ENCODE measurements at places on chromosomes 2 and 18.
A peak's percentile ranks its signal among the peaks of the same experiment; 100 is the strongest.

- DNase-seq: no peak
Observed at GRCh38 chr2:184137955-184138354, 460.4 kb upstream of the ZNF804A start.

DNA sequence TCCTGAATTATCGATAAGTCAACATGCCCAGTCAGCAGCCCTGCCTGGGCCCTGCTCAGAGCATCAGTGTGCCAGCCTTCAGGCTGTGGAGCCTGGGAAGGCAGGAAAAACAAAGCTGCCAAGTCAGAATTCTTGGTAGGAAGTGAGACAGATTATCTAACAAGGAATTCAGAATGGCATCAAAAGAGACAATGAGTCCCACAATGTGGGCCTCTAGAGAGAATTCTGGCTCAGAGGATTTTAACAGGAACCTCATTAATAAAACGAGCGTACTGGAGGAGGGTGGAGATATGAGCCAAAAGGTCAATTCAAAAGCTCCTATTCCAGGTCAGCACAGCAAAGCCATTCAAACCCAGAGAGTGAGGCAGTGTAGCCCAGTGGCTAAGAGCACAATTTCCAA is 327.6 kb upstream of the MMADHC start:
- DNase-seq: no peak

DNA sequence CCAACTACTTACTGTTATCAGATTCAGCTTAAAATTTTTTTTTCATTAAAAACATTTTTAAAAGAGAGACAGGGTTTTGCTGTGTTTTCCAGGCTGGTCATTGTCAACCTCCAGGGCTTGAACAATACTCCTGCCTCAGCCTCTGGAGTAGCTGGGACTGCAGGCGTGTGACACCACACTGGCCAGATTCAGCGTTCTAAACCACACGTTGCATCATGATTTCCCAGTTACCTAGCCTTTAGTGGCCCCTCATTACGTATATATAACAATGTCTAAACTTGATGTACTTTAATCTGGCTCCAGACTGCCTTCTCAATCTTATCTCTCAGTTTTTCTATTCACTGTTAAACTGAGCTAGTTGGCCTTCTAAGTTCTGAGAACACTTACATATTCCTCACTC is 89.6 kb downstream of the COMMD1 start:
- DNase-seq: no peak

- DNase-seq: no peak
Observed at GRCh38 chr2:24816884-24817283, 23.7 kb downstream of the CENPO start.

DNA sequence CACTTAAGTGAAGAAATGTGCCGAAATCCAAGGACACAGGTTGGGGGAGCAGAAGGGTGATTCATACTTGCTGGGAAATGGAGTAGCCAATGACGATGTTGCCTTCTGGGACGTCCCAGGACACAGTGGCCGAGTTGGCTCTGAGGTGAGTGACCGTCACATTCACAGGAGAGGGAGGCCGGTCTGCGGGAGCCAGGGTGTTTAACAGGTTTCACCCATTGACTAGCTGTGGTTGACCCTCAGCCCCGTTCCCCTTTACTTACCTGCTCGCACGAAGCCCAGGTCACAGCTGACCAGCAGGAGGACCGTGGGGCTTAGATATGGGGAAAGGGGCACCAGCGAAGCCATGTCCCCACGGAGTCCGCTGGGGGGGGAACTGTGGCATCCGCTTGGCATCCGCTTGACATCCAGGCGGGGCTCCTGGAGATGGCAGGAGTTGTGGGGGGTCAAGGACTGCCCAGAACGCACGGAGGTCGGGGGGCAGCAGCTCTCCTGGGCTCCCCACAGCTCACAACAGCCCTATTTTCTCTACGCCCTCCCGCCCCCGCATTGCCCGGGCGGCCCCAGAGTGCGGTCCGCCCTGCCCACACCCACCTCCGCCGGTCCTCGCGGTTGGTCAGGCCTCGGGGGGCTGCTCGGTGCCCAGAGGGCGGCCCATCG is 586 bp downstream of the FNDC4 start:
- no peak for DNase-seq

- DNase-seq: no peak
Observed at GRCh38 chr2:207993151-207993763, 32.1 kb downstream of the PLEKHM3 start.

DNA sequence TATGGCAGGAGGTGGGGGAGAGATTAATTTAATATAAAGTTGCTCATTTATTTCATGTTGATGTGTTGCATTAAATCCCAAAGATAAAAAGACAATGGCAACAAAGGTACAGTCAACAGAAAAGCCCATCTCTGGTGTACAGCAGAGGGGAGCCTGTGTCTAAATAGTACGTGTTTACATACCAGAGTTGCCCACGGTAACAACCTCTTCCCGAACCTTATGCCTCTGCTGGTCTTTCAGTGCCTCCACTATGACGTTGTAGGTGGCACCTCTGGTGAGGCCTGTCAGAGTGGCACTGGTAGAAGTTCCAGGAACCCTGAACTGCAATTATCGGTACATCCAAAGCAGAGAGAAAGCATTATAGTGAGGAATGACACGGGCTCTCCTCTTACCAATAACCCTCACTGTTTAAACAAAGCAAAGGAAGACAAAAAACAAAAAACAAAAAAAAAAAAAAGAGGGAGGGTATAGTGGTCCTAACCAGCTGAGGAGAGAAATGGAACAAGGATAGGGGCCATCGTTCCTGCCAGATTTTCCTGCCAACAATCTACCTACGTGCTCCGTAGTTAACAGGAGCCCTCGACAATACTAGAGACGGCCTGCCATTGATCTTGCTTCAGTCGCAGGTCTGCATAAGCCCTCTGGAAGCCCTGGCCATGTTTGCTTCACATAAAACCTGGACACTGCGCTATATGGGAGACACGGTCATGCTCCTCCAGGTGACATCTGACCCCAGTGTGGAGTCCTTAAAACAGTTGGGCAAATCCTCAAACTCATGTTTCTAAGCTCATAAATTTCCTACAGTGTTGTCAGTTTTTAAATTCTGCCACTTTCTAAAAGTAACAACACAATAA is 58.5 kb downstream of the ATIC start:
- DNase-seq: no peak

- no peak for DNase-seq
Observed at GRCh38 chr2:209688385-209688784, 83.2 kb upstream of the UNC80 start.

DNA sequence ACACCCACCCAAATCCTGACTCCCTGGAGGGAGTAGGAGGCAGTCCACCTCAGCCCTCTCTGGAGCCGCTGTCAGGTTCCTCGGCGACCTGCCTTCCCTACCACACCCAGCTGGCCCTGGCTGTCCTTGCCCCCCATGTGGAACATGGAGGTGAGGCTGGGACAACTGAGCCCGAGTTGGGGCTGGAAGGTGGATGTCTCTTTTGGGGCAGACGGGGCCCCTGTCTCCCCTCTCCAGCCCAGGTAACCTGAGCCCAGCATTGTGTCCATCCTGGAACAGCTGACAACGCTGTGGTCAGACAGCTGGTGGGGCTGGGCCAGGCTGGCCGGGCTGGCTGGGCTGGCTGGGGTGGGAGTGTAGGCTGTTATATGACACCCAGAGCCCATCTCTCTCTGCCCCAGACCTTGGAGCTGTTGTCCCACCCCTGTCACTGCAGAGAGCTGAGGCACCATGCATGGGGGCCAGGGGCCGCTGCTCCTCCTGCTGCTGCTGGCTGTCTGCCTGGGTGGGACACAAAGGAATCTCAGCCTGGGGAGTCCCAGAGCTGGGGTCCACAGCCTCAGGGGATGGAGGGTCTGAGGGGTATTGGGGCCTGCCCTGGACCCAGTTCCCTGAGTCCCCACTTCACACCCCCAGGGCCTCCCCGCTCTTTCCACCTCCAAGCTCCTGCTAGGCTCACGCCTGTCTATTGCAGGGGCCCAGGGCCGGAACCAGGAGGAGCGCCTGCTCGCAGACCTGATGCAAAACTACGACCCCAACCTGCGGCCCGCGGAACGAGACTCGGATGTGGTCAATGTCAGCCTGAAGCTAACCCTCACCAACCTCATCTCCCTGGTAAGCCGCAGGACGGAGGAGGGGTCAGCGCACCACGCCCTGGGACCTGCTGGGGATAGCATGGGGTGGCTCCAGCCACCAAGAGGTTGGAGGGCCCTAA is at the start of gene CHRNG:
Gene CHRNG, plus strand, starts transcription at position 395 of the 934 bp plus-strand sequence. Its CDS starts 56 bp downstream, at position 451.
- no peak for DNase-seq

DNA sequence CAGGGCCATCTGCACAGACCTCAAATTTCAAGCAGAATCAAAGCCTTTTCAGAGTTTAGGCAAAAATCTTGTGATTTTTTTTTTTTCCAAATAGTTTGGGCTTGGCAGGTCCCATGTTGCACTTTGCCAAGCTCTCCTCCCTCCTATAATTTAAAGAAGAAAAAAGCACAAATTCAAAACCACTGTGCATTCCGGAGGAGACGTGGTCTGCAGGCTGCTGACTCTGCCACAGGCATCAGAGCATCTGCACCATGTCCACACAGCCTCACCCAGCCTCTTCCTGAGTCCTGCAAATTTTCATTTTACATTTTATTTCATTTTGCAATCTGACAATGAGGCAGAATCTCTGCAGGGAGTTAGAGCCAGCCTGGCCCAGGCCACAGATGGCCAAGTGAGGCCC is 15.7 kb upstream of the GPC1 start:
- DNase-seq: no peak

DNA sequence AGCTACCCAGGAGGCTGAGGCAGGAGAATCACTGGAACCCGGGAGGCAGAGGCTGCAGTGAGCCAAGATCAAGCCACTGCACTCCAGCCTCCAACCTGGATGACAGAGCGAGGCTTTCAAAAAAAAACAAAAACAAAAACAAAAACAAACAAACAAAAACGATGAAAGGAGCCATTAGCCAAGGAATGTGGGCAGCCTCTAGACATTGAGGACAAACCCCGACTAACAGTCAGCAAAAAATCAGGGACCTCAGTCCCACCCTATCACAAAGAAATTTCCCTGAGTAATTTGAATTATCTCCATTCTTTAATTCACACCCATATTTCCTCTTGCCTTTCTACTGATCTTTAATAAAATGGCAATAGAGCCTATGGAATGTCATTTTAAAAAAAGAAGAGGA is 75.8 kb downstream of the MBD2 start:
- DNase-seq: no peak

DNA sequence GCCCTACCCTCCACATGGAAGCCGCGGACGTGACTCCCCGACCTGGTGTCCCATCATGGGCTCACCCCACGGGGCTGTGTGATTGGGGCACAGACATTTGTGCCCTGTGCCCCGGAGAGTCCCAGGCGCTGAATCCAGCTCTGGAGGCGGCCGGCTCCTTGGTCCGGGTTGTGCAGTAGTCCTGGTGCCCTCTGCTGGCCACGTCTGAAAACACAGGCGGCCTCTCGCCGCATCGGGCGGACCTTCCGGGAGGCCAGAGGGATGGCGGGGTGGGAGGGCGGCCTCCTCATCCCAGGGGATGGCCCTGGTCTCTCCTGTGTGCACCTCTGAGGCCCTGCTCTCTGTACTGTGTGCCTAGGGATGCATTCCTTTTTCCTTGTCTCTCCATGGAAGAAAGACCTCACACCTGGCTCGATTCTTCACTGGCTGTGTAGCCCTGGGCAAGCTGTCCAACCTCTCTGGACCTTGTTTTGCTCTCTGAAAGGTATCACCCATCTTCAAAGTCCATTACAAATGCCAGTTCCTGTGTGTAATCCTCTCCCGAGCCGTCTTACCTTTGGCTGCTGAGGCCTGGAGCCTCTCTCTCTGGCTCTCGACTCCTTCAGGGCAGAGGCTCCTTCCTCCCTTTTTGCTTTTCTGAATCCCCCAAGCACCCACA is 27.6 kb downstream of the CELF4 start:
- peak; percentile 49 for DNase-seq

DNA sequence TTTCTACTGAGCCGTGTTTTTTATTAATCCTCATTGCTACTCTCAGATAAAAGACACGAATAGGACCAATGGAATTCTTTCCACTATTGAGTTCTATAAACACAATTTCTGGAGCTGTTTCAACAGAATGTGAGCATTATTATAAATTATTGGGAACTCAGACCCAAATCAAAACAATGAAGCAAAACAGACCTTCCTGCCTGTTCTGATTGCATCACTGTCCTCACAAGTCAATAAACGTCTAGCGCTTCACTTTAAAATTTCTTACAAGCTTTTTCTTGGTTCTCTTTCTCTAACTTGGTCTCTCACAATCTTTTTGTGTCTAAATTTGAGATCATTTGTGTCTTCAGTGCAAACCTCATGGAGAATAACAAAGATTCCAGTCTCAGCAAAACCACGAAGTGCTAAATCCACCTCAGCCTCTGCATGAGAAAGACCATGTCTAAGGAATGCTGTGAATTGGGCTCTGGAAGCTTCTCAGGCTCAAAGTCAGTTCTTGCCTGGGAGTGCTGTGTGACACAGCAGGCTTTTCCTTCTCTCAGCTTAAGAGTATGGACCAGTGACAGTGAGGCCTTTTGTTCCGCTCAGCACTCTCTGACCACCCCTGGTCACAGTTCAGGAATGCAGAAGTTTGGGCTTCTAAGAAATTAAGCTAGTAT is 22.8 kb downstream of the ARHGAP28 start:
- no peak for DNase-seq

DNA sequence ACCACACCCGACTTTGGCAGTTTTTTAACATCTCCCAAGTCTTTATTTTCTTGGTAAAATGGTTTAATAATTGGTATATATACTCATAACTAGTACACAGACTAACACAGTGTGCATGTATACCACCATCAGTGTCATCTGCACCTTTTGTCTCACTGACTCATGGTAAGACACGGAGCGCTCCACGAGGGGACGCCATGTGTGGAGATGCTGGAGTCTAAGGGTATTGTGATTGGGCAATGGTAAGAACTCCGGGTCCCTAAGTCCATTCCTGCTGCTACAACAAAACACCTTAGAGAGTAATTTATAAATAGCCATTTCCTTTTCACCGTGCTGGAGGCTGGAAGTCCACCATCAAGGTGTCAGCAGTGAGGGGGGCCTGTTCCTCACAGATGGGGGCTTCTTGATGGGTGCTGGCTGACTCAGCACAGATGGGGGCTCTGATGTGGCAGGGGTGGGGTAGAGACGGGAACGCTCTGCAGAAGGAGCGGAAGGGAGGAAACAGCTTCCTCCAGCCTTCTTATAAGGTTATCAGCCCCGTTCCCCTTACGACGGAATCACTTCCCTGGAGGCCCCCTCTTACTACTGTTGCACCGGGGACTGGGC is 42.0 kb upstream of the EDAR start:
- no peak for DNase-seq

GRCh38 chr2:84231478-84231877 is 227.6 kb downstream of the SUCLG1 start:
- DNase-seq: no peak

DNA sequence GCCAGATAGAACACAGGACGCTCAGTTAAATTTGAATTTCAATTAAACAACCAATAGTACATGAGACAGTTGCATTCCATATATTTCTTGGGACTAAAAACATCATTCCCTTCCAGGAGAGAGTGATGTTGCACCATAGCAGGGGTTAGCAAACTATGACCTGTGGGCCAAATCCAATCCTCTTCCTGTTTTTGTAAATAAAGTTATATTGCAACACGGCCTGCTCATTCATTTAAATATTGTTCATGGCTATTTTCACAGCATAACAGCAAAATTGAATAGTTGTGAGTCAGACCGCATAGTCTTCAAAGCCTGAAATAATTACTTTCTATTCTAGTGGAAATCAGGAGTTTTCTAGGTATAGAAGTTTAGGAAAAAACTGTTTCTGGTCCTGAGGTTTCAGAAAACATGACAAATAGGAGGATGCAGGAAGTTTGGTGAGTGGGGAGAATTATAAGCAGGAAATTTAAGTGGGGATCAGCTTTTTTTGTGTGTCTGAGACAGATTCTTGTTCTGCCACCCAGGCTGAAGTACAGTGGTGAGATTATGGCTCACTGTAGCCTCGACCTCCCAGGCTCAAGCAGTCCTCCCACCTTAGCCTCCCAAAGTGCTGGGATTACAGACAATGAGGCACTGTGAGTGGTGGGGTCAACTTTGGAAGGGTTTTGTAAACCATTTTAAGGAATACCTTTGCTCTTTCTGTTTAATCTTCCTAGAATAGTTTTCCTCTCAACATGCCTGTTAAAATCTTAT is 131.5 kb downstream of the SOCS6 start:
- no peak for DNase-seq
